Retinal pigment epithelial cell (primary cell): ENCODE measurements at places on chromosomes 1 and 21.

DNA sequence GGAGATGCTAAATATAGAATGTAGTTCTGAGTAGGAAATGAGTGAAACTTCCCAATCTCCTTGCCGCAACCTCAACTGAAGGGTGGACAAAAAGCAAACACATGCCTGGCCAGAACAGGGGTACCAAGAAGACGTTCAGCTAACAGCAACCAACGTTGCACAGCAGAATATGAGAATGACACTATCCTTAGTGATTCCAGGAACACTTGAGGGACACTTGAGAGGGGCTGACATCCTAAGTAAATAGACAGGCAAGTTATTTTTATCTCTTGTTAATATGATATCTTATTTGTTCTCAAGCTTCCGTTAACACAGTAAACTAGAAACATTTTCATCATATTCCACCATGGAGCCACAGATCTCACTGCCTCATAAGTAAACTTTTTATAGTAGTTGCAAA, 908 bp downstream of the KRTAP19-1 start:
- no peak for DNase-seq

DNA sequence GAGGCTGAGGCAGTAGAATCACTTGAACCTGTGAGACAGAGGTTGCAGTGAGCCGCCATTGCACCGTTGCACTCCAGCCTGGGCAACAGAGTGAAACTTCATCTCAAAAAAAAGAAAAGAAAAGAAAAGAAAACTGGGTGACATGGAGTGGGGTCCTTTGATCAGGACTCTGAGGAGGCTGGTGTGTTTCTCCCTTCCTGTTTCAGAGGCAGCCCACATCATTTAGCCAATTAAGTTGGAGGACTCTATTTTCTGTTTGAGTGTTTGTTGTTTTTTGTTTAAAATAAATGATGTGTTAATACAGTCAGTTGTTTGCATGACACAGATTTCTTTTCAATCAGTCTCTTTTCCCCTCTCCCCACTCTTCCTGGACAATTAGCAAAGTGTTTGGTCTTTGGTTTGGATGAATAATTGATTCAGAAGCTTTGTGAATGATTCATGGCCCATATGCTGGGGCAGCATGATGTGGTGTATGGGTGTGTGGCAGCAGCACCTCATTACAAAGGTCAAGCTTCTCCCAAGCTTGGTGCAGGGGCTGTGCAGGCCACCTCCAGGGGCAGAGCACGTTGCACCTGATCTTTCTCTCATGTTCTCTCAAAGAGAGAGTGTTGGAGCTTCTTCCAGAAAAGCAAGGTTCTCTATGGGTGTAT, 48.8 kb downstream of the CACNA1E start:
- DNase-seq: no peak

GRCh38 chr21:33207449-33208149, 22.1 kb upstream of the IFNAR2 start:
- no peak for DNase-seq

- no peak for DNase-seq
These were observed 31.1 kb downstream of the TMCO4 start for GRCh38 chr1:19768353-19769210.

GRCh38 chr1:230123280-230124185, 56.5 kb downstream of the GALNT2 start:
- no peak for DNase-seq

GRCh38 chr1:234760303-234760723, 150.3 kb upstream of the IRF2BP2 start:
- no peak for DNase-seq

GRCh38 chr1:18955441-18956192, 859 bp downstream of the IFFO2 start:
- no peak for DNase-seq

- no peak for DNase-seq
These were observed 66.8 kb downstream of the SERINC2 start for GRCh38 chr1:31479811-31480210.

DNA sequence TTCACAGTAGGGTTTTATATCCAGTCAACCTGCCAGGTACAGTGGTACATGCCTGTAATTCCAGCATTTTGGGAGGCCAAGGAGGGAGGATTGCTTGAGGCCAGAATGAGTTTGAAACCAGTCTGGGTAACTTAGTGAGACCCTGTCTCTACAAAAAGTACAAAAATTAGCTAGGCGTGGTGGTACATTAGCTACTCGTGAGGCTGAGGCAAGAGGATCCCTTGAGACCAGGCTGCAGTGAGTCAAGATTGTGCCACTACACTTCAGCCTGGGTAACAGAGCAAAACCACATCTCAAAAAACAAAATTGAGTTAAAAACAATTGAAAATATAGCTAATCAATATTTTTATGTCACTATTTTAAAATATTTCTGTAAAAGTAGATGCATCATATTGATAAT, 33.2 kb downstream of the DDI2 start:
- DNase-seq: no peak

- no peak for DNase-seq
These were observed 182.3 kb upstream of the GREM2 start for GRCh38 chr1:240794046-240794843.

GRCh38 chr21:40489001-40489400, 358.0 kb downstream of the DSCAM start:
- no peak for DNase-seq

GRCh38 chr1:7572654-7573152, 198.4 kb upstream of the VAMP3 start:
- DNase-seq: no peak

DNA sequence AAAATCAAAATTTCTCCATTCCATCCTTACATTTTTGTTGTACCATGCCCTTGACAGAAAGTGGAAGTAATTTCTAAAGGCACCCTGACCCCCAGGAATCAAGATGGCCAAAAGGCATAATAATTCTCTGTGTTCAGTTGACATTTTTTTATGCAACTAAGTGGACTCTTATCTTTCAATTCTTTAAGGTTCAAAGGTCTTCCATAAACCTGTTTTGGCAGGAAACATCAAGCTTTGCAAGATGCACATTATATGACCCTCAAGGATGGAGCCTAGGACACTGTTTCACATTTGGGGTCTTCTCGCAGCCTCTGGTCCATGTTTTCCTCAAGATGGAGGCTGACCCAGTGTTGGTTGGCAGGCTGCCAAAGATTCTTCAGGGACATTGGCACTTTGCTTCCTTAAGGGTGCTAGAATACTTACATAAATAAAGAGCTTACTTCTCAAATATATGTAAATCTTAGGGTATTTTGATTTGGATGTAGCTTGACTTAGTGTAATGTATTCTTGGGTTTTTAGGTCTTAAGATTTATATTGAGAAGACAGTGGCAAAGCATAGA, 48.0 kb upstream of the COG2 start:
- no peak for DNase-seq

- DNase-seq: no peak
These were observed 77.0 kb upstream of the CXADR start for GRCh38 chr21:17435565-17436543.

DNA sequence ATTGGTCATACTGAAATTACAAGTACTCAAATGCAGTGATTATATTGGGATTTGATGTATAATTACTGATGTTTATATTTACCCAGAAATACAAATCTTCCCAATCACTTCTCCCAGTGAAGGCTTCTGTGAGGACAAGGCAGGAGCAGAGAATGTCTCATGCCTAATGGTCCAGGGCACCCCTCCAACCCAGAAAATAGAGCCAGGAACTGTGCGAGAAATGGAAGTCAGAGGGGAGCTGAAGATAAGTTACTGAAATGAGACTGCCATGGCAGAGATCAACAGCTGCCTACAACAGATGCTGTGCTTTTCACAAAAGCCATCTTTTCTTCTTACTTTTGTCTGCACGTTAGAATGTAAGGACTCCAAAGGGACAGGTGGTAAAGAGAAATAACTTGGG, 171.2 kb downstream of the TTLL7 start:
- DNase-seq: no peak

DNA sequence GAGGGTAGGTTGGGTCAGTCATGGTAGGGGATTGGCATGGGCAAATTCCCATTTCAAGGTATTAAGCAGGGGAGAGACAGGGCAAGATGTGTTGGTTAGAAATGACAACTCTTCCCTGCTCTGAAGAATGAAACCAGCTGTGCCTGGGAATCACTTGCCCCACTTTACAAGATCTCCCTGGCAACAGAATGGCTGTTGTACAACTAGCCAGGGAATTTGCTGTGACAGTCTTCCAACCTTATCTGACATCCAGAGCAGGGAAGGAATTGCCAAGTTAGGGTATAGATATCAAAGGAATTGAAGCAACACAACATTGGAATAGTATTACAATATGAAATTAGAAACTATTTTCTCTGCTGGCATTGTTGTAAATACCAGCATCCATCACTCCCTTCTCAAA, 154.7 kb downstream of the CACNA1E start:
- no peak for DNase-seq
